ENCODE measurements at places on chromosomes 6 and 20.

- DNase-seq, result no peak
Measured at GRCh38 chr6:288866-289265, 3.4 kb upstream of the DUSP22 start.

DNA sequence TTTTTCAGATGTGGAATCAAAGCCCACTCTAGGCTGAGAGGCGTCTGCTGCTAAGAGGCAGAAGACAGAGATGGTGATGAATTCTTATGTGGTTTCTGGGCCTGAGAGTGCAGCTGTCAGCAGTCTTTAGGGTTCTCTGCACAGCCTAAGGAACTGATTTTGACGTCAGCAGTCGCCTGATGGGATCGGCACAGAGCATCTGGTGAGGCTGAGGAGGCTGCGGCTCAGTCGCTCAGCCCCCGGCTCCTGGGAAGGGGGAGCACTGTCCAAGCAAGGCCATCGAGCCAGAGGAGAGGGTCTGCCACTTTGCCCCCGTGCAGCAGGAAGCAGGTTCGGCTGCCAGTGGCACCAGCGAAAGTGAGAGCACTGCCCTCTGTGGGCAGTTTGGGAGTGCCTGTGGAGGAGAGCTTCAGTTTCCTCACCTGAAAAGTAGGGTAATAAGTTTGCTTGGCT is 92.5 kb downstream of the TCP11 start:
- peak; percentile 15 for DNase-seq

DNA sequence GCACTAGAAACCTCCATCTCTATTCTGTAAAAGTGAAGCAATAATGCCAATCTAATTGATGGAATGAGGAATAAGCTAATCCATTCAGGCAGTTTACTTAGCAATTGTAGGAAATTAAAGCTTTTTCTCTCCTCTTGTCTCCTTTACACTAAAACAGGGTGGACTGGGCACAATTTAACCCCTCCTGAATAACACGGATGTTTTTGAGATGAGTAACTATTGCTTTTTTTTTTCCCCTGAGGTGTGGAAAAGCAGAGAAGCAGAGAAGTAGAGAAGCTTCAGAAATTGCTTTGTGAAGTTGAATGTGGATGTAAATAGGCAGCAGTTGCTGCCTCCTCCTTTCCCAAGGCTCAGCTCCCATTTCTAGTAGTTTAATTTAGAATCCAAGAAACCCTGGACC is 40.0 kb upstream of the GCNT2 start:
- DNase-seq, result no peak

- DNase-seq, result no peak
Measured at GRCh38 chr20:5923493-5923892, 26.8 kb downstream of the TRMT6 start.

- no peak for DNase-seq
Measured at GRCh38 chr20:4220352-4220751, 205.0 kb upstream of the RNF24 start.

- peak; percentile 34 for DNase-seq
Measured at GRCh38 chr20:46027245-46027853, 1.7 kb upstream of the SLC12A5 start.

DNA sequence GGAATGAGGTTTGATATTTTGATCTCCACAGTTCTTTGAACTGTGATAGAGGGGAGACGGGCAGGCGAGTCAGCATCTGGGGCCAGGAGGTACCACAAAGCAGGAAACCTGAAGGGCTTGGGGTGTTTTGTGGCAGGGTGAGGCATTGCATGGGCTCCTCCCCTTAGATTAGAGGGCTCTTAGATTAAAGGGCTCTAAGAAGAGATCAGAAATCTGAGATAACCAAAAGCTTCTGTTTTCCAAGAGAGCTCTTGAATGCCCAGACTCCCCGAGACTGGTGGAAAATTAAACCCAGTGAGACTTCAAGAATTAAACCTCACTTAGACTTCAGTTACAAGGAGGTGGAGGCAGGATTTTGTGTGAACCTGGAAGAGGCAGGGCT is 2.4 kb upstream of the GPX5 start:
- DNase-seq, result peak; percentile 45

DNA sequence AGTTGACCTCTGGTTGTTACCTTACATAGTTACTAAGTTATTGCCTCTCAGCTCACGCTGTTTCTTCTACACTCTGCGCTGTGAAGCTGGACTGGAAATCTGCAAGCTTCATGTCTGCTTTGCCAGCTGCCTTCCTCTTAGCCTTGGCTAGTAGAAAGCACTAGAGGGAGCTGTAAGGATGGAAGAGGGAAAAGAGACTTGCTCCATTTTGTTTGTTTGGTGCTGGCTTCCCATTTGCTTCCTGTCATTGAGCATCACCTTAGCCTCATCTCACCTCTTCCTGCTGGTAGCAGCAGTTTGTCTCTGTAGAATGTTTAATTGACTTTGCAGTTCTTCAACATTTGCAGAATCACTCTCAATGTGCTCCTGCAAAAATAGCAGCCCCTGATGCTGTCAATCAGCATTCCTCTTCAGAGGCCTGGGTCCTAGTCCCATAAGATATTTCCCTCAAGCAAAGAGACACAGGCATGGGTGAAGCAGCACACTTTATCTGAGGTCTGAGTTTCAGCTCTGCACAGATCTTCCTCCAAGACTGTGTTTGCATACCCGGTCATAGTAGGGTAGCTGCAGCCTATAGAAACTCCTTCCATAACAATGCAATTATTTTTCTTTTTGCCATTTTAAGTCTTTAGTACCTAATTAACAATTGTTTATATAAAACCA is 302.2 kb upstream of the EPHA7 start:
- DNase-seq, result no peak

GRCh38 chr6:163900570-163900969 is 486.1 kb downstream of the QKI start:
- no peak for DNase-seq

- DNase-seq, result no peak
Measured at GRCh38 chr6:108712946-108713345, 135.3 kb upstream of the ARMC2 start.

- no peak for DNase-seq
Measured at GRCh38 chr6:31055441-31055840, 45.2 kb downstream of the MUC22 start.

- no peak for DNase-seq
Measured at GRCh38 chr20:14830899-14831298, 493.5 kb upstream of the FLRT3 start.

DNA sequence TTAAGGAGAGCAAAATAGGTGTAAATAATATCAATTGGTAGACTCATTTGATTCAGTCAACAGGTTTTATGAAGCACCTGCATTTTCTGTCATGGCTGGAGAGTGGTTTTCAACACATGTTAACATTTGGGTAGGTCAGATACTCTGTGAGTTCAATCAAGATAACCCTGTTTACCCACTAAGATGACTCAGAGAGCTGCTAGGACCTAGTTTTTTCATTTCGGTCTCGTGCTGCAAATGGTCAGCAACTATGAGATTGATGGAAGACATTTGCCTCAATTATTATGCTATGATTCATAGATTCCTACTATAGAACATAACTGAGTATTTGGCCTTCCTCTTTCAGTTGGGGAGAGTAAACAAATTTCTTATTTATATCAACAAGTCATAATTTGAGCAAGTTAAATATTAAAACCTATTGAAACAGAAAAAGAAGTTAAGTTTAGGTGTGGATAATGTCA is 391.4 kb upstream of the CITED2 start:
- DNase-seq, result no peak

Measured in CD4-positive, alpha-beta T cell treated with Interleukin-21 for 1 hour (primary cell).